Cerebellar nuclear complex (tissue), 1 donor: ENCODE measurements at places on chromosomes 16 and 17.

DNA sequence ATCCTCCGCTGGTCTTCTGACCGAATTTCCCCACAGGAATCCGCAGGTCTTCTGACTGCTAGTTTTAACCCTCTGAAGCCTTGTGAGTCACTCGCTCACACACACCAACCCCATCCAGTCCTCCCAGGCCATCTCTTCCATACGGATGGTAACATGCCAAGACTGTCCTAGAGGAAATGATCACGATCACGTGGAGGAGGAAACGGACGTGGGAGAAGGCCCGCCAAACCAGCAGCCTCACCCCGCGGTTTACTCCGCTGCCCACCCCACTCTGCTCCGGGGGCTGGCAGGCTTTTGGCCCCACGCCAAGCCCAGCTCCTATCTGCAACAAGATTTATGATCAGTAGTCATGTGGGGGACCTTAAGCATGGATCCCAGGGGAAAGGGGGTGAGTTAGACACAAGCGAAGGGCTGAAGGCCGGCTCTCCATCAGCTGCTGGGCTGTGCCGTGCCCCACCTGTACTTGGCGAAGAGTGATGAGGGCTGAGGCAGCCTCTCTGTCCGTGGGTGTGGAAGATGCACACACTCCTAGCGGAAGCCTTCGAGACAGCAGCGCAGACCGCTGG is 1.5 kb upstream of the FAAP100 start:
- no peak for DNase-seq

GRCh38 chr17:79798299-79799173 is 1.7 kb upstream of the CBX8 start:
- no peak for DNase-seq

- DNase-seq = no peak
These were observed 229.4 kb upstream of the CACNG5 start for GRCh38 chr17:66605541-66605940.

GRCh38 chr17:49616086-49616485 is 40.4 kb downstream of the NXPH3 start:
- no peak for DNase-seq

DNA sequence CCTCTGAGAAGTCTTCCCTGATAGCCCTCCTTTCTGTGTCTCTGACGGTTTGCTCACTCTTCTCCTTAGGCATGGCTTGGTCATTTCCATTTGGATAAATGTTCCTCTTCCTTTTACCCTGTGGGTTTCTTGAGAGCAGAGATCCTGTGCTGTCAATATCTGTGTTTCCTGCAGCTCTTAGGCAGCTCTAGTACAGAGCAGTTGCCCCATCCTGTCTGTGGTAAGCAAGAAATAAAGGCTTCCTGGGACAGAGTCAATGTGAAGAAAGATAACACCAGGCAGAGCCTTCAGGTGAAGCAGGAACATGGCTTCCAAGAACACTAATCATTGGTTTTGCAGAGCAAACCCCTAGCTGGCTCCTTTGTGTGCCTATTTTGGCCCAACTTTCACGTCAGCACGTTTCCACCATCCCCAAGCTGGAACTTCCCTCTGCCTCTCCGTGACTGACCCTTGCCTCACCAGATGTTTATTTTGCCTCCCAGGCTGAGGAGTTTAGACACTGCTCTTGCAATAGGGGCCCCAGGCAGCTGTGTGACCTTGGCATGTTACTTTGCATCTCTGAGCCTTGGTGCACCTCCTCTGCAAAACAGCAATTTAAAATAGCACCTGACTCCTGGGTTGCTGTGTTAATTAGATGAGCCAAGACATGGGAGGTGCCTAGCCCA is 49.6 kb upstream of the SIAH1 start:
- DNase-seq = no peak

DNA sequence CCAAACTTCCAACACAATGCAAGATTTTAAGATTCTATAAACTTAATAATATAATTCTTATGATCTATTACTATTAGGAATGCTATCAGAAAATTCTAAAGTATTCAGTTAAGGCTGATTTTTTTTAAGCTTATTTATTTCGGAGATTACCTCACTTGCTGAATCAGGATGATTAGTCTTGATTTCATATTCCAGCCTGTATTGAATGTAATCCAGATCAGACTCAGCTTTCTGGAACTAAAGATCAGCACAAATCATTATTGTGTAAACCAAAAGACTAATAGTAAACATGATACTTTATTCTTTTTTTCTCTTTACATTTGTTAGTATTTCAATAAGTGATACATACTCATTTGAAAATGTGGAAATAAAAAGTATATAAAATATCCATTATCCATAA is 23.9 kb downstream of the SKA2 start:
- DNase-seq = no peak

DNA sequence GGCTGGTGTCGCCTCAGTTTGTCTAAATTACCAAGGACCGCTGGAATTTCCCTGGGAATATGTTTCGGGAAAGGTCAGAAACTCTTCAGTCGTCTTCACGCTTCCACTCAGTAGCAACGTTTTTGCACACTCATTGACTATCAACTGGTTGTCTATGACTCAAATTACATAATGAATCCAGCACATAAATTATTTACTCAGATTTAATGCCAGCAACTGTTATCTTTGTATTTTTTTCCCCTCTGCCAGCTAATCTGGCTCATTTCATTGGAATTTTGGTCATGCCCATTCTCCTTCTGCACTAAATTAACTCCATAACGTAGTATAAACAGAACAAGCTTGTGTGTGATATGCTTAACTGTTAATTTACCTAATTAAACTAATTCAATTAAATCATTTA is 372.7 kb upstream of the ZFHX3 start:
- DNase-seq = no peak

- no peak for DNase-seq
These were observed 22.2 kb downstream of the CLTC start for GRCh38 chr17:59641799-59642484.

GRCh38 chr17:72634621-72635020 is 457.9 kb downstream of the SLC39A11 start:
- no peak for DNase-seq

DNA sequence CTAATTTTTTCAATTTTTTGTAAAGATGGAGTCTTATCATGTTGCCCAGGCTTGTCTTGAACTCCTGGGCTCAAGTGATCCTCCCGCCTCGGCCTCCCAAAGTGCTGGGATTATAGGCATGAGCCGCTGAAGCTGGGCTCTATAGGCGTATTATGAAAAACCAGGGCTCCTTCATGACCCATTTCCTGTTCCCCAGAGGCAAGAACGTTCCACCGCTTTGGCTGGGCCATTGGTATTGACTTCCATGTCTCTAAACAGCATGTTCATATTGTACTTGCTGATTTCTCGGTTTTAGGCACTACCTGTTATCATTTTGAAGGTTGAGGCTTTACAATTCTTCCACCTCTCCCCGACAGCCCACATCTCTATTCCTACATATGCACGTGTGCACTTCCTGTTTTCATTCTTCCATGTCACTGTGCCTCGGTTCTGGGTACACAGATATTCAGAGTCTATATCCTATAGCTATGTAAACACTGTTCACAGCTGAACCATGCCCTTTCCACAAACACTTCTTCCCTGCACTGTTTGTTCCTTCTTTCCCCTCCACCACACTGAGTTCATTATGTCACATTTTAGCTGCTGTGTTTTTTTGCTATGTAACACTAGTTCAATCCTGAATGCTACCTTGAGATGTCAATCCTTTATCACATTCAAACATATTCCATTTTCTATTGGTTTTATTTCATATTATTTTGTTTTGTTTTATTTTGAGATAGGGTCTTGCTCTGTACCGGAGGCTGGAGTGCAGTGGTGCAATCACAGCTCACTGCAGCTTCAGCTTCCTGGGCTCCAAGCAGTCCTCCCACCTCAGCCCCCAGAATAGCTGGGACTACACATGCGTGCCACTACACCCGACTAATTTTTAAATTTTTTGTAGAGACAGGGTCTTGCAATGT is 16.8 kb upstream of the MAPK3 start:
- DNase-seq = no peak

GRCh38 chr16:29809850-29810698 is 1.9 kb upstream of the PRRT2 start:
- no peak for DNase-seq

DNA sequence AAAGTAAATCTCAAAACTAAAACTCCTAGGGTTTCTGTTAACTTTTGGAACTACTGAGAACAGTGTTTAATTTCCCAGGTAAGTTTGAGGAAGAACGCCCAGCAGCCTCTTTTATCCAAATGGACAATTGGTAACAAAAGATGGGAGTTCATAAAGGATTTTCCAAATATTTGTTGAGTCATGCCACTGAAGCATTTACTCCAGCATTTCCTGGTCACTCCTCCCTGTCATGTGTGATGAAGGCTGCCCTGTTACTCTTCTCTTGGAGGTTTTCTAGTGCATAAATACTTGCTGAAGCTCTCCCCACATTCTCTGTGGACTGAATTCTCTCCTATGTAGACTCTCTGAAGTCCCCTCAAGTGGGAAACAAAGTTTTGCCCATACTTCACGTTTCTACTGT is 16.5 kb downstream of the ZNF75A start:
- DNase-seq = no peak

DNA sequence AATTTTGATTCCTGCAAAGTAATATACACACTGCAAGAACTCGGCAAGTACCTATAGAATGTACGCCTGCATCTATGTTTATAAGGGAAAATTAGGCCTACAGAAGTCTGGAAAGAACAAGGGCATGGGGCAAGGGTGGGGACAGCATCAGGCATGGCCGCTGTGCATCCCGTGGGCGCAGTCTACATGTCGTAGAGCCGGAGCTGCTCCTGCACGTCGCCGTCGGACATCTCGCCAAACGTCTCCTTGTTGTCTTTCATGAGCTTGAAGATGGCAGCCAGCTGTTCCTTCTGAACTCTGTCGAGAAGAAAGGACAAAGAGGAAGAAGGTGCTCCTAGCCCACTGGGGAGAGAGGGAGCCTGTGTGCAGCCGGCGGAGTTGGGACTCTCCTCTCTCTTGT is 33.4 kb downstream of the MXRA7 start:
- no peak for DNase-seq

GRCh38 chr17:77508047-77508715 is 367.4 kb downstream of the SEC14L1 start:
- no peak for DNase-seq

- no peak for DNase-seq
These were observed 241.0 kb downstream of the GSG1L start for GRCh38 chr16:27822529-27822928.

- DNase-seq = no peak
These were observed 31.2 kb upstream of the HAPSTR1 start for GRCh38 chr16:9060225-9060624.

DNA sequence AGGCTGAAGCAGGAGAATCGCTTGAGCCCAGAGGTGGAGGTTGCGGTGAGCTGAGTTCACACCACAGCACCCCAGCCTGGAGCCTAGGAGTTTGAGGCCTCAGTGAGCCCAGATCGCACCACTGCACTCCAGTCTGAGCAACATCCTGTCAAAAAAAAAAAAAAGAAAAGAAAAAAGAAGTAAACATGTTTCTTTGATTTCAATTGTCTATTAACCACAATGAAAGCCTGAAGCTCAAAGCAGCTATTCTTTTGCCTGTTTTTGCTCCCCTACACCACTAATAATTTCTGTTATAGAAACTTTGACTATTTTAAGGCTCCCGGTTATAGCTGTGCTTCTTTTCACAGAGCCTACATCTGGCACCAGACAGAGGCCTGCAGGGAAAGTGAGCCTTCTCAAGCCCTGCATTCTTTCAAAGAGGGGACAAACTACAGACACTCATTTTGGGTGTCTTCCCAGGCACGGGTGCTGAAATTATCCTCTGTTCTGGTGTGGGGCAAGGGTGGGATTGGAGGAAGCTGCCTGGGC is 14.2 kb upstream of the SLC52A1 start:
- no peak for DNase-seq

DNA sequence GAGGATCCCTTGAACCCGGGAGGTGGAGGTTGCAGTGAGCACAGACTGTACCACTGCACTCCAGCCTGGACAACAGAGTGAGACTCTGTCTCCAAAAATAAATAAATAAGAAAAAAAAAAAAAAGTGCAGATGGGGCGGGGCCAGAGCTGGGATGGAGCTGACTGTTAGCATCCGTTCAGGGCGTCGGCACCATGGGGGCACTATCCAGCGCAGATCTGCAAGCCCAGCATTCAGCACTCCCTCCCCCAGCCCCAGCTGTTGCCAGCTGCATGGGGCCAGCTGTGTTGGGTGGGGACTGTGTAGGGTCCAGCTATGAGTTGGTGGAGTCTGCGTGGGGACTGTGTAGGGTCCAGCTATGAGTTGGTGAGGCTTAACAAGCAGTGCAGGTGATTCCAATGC is 13.3 kb downstream of the GPRC5C start:
- DNase-seq = no peak

- no peak for DNase-seq
These were observed 36.0 kb downstream of the LGALS9 start for GRCh38 chr17:27666831-27667560.

- DNase-seq = no peak
These were observed 128.1 kb downstream of the AIPL1 start for GRCh38 chr17:6306820-6307219.

- DNase-seq = no peak
These were observed 24.1 kb upstream of the HOXB13 start for GRCh38 chr17:48752399-48753288.

DNA sequence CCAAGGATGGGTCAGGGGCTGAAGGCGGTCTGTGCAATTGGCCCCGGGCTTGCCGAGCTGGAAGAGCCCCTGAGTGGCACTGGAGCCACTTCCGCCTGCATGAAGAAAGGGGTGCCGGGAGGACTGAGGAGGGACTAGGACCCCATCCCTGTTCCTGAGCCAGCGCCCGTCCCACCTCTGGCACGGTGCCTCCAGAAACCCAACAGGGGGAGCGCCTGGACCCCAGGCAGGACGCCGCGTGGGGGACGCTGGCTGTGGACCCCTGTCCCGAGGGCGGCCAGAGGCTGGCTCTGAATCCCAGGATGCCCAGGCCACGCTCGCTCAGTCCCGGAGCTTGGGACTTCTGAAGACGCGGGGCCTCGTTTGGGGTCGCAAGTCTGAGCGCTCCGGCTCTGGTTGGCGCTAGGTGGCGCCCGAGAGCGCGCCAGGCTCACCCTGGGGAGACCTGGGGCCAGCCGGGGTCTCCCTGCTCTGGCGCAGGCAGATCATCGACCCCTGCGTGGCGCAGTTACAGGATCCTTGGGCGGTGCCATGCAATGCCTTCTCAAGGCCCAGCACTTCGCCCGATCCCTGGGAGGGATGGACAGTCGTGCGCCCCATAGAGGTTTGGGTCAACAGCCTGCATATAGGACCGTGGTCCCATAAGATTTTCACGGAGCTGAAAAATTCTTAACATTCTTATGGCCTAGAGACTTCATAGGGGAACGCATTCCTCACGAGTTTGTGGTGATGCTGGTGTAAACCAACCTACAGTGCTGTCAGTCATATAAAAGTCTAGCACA is 58.5 kb upstream of the CREBBP start:
- no peak for DNase-seq

- DNase-seq = peak; percentile 63
These were observed 14.3 kb upstream of the DYNLRB2 start for GRCh38 chr16:80526418-80527061.

- DNase-seq = peak; percentile 48
These were observed 503 bp upstream of the PLCD3 start for GRCh38 chr17:45132572-45133463.
